ENCODE measurements at places on chromosomes 3 and 15.

DNA sequence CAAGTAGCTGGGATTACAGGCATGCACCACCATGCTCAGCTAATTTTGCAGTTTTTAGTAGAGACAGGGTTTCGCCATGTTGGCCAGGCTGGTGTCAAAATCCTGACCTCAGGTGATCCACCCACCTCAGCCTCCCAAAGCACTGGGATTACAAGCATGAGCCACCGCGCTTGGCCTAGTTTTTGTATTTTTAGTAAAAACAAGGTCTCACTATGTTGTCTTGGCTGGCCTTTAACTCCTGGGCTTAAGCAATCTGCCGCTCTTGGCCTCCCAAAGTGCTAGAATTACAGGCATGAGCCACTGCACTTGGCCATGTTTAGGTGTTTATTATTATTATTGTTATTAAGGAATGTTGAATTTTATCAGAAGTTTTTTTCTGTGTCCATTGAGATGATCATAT, 14.7 kb downstream of the IL16 start:
- no peak for DNase-seq

DNA sequence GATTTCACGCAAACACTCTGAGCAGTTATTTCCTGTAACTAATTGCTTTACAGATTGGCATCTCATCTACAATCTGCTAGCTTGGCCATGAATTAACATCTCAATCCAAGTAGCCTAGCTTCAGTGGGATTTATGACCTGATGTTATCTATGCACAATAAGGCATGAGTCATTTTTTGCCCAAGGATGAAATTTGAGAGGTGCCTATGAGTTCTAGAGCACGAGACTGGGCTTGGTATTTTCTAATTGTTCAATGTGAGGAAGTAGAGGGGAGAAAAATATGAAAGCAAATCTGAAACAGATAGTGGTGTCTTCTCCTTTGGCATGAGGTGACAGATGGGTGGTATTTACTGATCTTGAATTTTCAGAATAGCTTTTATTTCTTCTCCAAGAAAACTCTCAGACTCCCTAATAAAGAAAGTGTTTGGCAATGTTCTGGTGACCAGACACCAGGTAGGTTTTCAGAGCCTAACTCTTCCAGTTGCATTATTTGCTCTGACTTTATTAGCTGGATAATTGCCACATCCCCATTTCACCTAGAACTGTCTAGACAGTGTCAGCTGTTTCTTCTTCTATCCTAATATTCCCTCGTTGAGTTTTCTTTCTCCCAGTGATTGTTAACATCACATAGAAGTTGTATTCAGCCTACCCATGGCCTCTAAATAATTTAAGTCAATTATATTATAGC, 301.0 kb upstream of the UMPS start:
- no peak for DNase-seq

DNA sequence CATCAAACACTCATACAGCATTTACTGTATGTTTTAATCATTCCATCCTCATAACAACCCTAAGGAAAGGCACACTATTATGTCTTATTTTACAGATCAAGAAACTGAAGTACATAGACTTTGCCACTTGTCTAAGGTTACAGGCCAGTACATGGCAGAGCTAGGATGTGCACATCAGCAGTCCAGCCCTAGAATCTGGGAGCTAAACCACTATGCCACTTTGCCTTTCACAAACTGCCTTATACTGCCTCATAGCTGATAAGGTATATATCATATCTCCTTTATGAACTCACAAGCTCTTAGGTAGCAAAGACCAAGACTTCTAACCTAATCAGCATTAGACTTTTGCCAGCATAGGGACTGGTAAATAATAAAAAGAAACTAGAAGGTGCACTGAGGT, 49.1 kb downstream of the MYO9A start:
- DNase-seq: no peak

DNA sequence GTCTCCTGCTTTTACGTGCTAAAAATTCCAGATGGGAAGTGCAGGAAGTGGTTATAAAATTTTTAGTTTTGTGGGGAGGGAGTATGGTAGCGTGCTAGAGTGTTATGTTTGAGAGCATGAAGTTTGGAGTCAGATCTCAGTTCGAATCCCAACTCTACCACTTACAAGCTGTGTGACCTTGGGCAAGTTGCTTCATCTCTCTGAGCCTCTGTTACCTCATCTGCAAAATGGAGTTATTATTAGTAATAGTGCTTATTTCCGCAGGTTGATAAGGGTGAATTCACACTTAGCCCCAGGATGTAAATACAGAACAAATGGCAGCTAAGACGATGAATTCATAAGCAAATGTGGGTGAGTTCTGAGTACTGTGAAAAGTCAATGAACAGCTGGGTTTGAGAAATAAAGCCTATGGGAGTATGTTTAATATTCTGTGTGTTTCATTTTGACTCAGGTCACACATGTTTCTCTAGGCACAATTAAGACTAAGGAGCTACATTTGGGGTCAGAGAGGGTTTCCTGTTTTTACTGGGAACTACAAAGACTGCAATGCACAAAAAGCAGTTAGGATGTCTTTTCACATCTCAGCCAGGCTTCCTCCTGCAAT, 73.1 kb upstream of the FEZF2 start:
- DNase-seq: no peak

DNA sequence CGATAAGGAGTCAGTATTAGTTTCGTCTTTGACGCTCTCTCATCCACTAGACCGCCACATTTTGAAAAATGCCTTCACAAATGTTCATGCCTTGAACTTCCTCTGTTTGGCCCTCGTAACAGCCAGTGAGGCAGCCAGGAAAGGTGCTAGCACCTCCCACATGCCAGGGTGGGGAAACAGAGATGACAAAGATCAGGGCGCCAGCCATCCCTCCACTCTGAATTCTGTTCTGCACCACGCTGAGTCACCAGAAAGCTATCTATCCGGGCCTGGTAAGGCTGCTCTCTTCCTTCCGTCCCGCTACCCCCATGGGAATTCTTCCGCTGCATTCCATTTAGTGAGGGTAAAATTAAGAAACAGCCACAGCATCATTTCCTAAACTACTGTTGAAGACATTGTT, 31.3 kb upstream of the BCL2L10 start:
- DNase-seq: no peak

GRCh38 chr3:159897331-159898075, 91.1 kb upstream of the IL12A start:
- DNase-seq: no peak

DNA sequence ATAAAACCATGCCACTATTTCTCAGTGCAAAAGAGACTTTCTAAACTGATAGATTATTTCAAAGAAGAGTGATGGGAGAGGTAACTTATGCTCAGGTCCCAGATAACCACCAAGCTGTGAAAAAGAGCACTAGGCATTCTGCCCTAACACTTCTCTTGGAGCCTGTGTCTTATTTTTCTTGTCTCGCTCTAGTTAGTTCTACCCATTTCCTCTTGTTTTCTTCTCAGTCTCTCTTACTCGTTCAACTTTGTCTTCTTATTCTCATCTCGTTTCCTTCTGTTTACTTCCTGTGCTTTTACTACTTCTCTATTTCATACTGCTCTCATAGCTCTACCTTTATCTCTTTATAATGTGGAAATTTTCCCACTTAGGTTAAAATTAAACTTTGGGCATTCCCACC, 91.8 kb upstream of the CGNL1 start:
- DNase-seq: no peak

GRCh38 chr3:152202976-152203626, 65.6 kb upstream of the MBNL1 start:
- DNase-seq: no peak

DNA sequence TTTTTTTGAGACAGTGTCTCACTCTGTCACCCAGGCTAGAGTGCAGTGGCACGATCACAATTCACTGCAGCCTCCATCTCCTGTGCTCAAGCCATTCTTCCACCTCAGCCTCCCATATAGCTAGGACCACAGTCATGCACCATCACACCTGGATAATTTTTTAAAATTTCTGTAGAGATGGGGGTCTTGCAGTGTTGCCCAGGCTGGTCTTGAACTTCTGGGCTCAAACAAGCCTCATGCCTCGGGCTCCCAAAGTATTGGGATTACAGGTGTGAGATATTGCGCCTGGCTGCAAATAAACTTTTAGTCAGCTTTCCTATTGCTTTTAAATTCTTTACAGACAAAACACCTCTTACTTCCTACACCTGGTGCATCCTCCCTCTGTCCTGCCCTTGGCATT, 102.1 kb upstream of the VEPH1 start:
- DNase-seq: no peak

DNA sequence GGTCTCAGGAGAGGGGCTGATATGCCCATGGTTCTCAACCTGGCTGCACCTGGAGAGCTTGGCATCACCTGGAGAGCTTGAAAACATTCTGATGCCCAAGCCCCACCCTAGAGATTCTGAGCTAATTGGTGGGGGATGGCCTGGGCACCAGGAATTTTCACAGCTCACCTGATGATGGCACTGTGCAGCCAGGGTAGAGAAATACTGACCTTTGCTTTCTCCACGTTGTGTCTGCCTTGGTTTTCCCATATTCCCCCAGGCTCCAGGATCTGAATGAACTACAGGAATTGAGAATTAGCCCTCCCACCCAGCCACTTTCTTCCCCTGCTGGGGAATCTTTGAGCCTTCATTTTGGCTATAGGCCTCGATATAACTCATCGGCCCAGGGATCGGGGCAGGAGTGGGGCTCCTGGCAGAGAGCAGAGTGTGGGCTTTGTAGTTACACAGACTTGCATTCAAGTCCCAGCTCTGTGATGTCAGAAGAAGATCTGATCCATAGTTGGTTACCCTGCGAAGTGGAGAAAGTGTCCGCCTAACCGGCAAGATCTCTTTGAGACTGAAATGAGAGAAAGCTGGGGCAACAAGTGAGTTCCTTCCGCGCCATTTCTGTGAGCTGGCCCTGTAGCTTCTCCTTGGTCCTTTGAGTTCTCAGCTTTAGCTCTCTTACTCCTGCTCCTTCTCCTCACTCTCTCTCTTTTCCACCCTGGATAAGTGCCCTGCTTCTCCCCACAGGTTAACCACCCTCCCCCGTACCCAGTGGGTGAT, 33.1 kb upstream of the UBE2Q2 start:
- no peak for DNase-seq

- no peak for DNase-seq
Observed at GRCh38 chr15:101264911-101265641, 12.2 kb downstream of the SELENOS start.

- DNase-seq: no peak
Observed at GRCh38 chr15:23482764-23483489, 35.9 kb upstream of the GOLGA6L2 start.

GRCh38 chr3:39269528-39269927, 10.3 kb downstream of the CX3CR1 start:
- DNase-seq: no peak

GRCh38 chr15:68786753-68787152, 33.9 kb downstream of the ANP32A start:
- DNase-seq: no peak

- DNase-seq: no peak
Observed at GRCh38 chr3:149815321-149815720, 2.3 kb downstream of the RNF13 start.

- no peak for DNase-seq
Observed at GRCh38 chr3:133047980-133048379, 9.8 kb downstream of the TMEM108 start.

GRCh38 chr15:50798684-50799083, 33.2 kb upstream of the SPPL2A start:
- DNase-seq: no peak

- no peak for DNase-seq
Observed at GRCh38 chr15:86063356-86064095, 16.1 kb upstream of the AGBL1 start.

DNA sequence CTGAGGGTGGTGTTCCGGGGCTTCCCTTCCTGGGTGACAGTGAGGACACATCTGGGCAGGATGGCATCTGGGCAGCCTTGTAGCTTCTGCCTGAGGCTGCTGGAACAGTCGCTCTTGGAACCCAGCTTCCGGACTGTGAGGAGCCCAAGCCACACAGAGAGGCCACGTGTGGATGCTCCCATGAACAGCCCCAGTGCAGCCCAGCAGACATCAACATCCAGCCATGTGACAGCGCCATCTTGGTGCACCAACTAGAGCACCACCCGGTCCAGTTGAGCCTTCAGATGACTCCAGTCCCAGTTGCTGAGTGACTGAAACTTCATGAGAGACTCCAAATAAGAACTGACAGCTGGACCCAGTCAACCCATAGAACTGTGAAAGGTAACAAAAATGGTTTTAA, 15.5 kb upstream of the CTSH start:
- DNase-seq: no peak

- no peak for DNase-seq
Observed at GRCh38 chr15:85329561-85330422, 50.6 kb upstream of the AKAP13 start.

- DNase-seq: no peak
Observed at GRCh38 chr3:116417151-116417550, 28.1 kb downstream of the LSAMP start.

DNA sequence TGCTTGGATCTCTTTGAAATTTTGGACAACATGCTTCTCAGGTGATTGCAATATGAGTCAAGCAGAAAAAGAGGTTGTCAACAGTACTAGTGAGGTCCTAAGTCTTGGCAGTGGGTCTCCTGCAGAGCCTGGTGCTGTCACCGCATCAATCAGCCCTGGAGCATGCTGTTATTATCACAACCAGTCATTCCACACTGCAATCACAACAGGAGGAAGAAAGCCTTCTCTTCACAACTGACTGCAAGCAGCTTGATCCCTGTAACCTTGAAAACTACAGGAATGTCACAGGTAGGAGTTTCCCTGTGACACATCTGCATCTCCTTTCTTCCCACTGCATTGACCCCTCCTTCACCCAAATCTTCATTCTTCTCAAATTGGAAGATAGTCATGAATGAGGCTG, 451.1 kb upstream of the ATP11B start:
- no peak for DNase-seq

GRCh38 chr3:160577556-160578195, 12.3 kb upstream of the KPNA4 start:
- no peak for DNase-seq

DNA sequence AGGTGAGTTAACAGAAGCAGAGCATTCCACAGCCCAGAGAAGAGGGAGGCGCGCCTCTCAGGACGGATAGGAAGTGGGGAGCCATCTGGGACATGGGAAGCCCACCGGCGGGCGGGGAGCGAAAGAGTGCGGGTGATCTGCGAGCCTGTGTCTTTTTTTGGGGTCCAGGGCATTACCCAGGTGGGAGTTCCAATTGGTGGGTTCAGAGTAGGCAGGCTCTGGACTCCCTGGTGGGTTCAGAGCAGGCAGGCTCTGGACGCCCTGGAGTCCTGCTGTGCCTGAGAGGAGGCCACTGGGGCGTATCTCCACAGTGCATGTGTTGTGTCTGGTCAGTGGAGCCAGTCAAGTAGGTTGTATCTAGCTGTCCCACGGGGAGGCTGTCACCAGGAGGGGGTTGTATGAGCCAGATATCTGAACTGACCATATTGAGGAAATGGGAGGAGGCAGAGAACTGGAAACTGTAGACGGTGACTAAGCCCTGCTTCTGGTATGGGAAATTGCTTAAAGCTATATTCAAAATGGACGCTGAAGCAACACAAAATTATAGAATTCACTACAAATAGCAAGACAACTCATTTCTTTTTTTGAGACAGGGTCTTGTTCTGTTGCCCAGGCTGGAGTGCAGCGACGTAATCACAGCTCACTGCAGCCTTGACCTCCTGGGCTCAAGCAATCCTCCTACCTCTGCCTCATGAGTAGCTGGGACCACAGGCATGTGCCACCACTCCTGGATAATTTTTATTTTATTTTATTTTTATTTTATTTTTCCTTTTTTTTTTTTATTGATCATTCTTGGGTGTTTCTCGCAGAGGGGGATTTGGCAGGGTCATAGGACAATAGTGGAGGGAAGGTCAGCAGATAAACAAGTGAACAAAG, 34.5 kb upstream of the CHST2 start:
- no peak for DNase-seq

GRCh38 chr3:112074616-112075497, 11.3 kb upstream of the C3orf52 start:
- no peak for DNase-seq

GRCh38 chr3:137191951-137192350, 234.2 kb downstream of the IL20RB start:
- DNase-seq: no peak

- DNase-seq: no peak
Observed at GRCh38 chr15:100350434-100351226, 8.9 kb upstream of the ADAMTS17 start.
